ENCODE measurements at places on chromosomes 5 and 9. TPM values are rescaled to one million over a fixed set of nuclear protein-coding genes. Genes with fewer than 3 reads are reported as not detected.

The STKLD1 gene
- not detected for polyA plus RNA-seq

The SOHLH1 gene
- polyA plus RNA-seq, result 0.30 TPM

DNA sequence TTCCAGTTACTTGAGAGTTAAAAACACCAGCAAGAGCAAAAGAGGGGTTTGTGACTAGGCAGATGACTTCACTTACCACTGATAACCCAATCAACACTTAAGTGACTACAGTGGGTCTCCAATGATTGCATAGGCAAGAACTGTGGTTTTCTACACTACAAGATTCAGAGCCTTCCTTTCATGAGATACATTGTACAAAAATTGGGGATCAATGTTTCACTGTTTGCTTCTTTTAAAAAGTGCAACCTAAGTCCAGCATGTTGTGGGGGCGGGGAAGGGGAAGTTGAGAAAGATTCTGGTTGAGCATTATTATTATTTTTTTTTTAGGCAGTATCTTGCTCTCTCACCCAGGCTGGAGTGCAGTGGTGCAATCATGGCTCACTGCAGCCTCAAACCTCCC is 3.6 kb downstream of the IQGAP2 start:
- no peak for DNase-seq

- no peak for DNase-seq
These were observed 32.1 kb upstream of the HSD17B4 start for GRCh38 chr5:119420169-119420568.

DNA sequence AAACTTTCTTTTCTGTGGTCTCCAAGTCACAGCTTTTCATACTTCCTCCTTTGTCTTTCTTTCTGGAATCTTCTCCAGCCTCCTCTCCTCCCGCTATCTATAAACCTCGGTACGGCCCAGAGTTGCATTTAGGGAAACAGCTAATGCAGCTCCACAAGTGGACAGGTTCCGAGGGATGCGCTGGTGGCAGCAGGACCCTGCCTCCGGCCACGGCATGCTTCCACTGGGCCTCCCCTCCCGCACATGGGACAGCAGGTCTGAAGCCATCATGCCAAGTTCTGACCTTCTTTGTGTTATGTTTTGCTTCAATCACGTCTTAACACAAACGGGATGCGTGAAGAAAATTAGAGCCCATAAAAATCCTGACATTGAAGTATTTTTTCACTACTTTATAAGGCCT is 136.9 kb downstream of the IRX2 start:
- DNase-seq, result no peak

DNA sequence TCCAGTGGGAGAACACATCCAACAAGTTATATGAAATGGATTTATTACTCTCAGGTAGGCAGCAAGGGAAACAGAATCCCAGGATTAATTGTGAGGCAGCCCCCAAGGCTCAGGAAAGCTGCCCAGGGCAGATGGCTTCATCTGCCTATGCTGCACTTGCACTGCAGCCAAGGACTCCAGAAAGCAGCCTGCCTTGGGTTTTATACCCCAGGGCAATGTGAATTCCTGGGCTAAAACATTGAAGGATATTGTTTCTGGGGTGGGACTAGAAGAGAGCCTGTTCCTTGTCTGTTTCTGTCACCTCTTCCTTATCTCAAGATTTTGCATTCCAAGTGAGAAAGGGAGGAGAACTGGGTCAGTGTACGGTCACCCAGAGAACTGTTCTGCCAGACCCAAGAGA is 8.8 kb upstream of the CCL27 start:
- no peak for DNase-seq

DNA sequence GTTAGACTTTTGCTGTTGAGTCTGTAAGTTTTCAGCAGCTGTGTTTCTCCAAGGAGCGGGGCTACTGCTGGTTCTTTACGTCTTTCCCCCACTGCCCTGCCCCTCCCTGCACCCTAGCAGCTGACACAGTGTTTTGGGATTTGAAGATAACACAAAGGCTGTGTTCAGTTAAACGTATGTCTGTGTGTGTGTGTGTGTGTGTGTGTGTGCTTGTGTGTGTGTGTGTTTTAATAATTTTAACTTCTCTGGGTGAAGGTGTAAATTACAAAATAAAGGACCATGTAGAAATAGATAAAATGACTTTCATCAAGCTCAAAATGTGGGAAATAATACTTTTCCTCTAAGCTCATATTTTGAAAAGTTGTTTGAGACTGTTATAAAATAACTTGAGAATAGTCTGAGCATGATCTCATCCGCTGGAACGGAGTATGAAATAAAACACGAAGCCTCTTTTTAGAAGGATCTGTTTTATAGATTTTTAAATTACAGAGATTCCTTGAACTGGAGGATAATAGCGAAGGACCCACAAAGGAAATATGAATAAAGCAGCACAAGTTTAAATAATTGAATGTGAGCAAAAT is 10.9 kb downstream of the ABL1 start:
- peak; percentile 83 for DNase-seq

The QSOX2 gene
- 8.7 TPM for polyA plus RNA-seq

The NANS gene
- 34.3 TPM for polyA plus RNA-seq

GRCh38 chr5:28012538-28012937 is 974.2 kb upstream of the CDH9 start:
- no peak for DNase-seq
